GM04503 (cell line): ENCODE measurements at places on chromosomes 2 and 18.

- DNase-seq, result no peak
Observed at GRCh38 chr2:78779761-78780160, 245.7 kb upstream of the REG3G start.

GRCh38 chr18:2939317-2939716, 73.6 kb downstream of the LPIN2 start:
- DNase-seq, result no peak

DNA sequence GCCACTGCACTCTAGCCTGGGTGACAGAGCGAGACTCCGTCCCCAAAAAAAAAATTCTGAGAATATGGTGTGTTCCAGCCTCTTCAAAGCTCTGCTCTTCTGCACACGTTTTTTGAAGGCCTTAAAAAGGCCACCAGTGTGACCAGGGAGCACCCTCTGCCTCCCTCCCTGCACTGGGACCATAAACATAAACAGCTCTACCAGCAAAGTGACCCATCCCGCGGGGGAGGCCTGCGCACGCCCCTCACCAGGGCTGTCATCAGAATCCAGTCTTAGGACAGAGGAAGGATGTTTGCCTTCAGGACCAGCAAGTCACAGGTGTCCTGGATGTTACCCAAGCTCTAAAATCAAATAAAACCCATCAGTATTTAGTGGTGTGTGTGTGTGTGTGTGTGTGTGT, 23.2 kb upstream of the B3GNT7 start:
- no peak for DNase-seq

DNA sequence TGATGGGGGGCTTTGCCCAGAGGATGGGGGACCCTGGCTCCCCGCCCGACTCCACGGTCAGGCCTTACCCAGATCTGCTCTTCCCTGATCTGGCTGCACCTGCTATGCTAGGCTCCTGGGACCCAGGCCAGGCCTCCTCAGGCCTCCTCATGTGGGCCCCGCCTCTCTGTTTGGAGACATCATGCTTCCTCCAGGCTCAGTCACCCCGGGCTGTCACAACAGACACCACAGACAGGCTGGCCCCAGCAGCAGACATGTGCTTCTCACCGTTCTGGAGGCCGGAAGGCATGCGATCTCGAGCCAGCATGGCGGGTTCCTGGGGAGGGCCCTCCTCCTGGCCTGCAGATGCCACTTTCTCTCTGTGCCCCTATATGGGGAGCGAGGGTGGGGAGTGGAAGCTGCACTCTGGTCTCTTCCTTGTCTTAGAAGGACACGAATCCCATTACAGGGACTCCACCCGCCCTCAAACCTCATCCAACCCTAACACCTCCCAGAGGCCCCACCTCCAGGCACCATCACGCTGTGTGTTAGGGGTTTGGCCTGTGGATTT, 10.8 kb upstream of the NEU4 start:
- no peak for DNase-seq

DNA sequence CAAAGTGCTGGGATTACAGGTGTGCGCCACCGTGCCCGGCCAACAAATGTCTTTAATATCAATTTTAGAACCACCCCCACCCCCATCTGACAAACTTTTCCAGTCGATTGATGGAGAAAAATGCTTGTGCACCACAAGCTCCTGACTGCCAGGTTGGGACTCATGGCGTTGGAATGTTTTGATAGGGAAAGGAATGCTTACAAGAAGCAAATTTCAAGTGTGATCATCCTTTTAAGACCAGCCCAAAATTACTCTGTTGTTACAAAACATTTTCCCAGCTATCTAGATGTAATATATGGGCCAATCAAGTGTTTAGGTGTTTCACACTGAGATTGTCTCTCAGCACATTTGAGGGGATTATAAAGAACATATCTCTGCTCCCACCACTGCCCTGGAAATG, 45.2 kb downstream of the UBXN4 start:
- peak; percentile 73 for DNase-seq

GRCh38 chr18:44627280-44627679, 53.4 kb upstream of the SETBP1 start:
- peak; percentile 42 for DNase-seq

DNA sequence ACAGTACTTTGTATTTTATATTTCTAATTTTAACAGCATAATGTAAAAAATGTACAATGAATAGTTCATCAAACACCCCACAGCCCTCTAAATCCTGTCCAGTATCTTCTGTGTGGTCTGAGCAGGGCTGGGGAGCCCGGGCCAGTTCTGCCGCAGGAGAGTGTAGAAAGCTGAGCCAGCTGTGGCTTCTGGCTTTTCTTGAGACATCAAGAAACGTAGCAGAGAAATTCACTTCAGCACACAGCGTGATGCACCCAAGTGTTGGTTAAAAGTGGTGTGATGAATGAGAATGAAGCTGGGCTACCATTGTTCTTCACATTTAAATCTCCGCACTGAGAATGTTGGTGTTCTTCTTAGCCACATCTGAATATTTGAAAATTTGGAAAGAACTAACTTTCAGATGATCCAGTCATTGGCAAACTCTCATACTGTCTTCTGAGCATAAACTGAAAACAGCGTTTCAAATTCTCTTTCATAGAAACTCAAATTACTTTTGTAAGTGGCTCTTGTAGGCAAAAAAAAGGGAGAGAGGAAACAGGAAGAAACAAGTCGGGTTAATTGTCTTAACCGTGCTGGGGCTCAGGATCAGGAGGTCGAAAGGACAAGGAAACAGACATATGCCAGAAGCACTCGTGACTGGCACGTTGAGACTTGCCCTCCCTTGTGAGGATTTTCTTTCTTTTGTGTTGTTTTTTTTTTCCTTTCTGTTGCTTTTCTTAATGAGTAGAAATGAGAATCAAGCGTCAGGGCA, 23.4 kb upstream of the TMEM87B start:
- no peak for DNase-seq

DNA sequence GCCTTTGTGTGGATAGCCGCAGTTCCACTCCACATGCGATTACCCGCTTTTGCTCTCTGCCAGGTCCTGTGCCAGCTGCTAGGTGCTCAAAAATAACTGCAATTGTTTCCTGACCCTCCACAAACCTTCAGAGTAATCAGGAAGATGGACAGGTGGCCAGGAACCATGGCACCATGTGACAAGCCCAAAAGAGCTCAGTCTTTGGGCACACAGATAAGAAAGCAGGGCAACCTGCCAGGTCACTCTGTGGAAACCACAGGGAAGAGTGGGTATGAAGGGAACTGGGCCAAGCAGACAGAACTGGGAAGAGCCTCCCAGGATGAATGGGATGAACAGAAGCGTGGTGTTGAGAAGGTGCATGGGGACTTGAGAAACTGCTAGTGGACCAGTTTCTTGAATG, 79.4 kb upstream of the AGAP1 start:
- no peak for DNase-seq

- peak; percentile 91 for DNase-seq
Observed at GRCh38 chr2:20091305-20091991, 40.0 kb upstream of the LAPTM4A start.

- DNase-seq, result no peak
Observed at GRCh38 chr18:24189007-24189528, 50.2 kb downstream of the CABYR start.

DNA sequence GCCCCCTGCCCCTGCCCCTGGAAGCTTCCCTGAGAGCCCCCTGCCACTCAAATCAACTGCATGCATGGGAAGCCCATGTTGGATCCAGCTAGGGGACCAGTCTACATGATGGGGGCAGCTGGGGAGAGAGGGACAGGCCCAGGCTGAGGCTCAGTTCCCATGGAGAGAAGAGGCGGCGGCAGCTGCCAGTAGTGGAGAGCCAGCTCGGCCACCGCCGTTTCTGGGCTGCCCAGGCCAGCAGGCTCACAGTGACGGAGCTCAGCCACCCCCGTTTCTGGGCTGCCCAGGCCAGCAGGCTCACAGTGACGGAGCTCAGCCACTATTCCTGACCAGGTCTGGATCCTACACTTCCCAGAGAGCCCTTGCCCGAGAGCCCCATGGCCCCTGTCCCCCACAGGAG, 3.6 kb downstream of the MAB21L4 start:
- no peak for DNase-seq

DNA sequence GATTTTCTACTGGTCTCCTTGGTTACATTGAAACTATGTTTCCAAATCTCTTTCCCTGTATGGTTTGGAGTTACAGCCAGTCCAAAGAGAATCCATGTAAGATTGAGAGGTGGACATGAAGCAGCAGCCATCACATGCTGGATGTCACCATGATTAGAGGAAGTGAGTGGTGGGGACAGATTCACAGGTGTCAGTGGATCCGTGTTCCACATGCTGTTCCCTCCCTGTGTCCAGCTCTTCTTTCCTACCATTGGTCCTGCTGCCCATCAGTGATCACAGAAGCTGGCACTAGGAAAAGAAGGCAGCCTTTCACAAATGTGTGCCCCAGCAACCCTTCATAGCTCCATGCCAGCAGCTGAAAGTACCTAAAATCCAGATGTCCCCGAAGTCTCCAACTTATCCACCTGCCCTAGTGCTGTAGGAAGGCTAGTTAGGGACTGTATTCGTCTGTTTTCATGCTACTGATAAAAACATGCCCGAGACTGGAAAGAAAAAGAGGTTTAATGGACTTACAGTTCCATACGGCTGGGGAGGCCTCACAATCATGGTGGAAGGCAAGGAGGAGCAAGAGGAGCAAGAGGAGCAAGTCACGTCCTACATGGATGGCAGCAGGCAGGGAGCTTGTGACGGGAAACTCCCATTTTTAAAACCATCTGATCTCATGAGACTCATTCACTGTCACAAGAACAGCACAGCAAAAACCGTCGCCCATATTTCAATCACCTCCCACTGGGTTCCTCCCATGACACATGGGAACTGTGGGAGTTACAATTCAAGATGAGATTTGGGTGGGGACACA, 207.5 kb downstream of the INSIG2 start:
- DNase-seq, result no peak

DNA sequence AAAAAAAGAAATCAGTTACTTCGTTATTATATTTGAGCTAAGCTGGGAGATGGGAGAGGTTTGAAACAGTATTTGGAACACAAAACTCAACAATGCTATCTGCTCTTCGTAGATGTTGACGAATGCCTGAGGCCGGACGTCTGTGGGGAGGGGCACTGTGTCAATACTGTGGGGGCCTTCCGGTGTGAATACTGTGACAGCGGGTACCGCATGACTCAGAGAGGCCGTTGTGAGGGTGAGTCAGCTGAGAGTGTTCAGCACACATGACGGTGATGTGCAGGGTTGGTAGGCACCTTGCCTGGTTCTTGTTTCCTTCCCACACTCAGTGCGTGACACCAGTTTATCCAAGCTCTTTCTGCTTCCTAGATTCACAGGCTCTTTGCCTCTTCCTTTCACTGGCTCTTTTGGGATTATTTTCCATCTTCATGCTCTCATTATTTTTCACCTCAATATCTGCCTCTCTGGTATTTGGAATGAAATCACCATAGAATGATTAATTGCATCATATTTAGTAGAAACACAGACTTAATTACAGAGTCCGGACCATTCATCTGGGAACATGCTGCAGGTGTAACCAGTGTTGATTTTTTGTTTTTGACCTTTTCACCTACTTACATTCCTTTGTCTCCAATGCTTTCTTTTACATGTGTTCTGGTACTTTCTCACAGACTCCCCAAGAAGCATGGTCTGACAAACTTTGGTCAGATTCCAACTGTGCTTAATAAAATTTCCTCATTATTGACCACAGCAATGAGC, 200.6 kb upstream of the RASGRP3 start:
- peak; percentile 19 for DNase-seq

- DNase-seq, result no peak
Observed at GRCh38 chr2:7736646-7737305, 819.6 kb downstream of the RNF144A start.

- DNase-seq, result no peak
Observed at GRCh38 chr18:56298935-56299334, 339.5 kb downstream of the TXNL1 start.

DNA sequence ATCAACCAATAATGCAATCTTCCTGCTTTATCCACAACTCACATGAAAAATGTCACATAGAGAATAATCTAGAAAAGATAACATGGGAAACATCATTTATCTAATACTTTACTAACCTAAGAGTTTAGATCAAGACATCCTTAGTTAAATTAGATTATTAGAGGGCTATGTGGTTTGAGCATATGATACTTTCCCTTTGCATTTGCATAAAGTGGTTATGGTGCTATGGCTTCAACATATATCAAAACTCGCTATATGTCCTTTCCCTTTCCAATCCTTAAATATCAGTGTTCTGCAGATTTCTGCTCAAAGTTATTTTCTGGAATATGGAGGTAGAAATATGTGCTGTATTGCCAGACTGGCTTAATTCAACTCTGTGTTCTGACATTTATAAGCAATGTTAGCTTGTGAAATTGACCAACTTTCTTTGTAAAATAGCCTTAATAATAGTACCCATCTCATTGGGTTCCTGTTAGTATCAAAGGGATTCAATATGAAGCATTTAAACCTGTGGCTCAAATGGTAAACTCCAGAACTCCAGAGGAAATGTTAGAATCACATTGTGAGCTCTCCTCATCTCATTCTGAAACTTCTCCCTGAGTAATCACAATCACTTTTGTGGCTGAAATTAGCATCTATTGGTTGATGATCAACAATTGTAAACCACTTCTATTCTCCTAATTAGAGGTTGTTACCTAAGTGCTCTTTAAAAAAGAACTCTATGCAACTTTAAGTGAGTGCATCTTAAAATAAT, 1089.9 kb upstream of the SLC39A10 start:
- DNase-seq, result no peak
